ENCODE measurements at places on chromosomes 6 and 20.

GRCh38 chr6:107862383-107862782 is 38.3 kb upstream of the SCML4 start:
- DNase-seq, result no peak

DNA sequence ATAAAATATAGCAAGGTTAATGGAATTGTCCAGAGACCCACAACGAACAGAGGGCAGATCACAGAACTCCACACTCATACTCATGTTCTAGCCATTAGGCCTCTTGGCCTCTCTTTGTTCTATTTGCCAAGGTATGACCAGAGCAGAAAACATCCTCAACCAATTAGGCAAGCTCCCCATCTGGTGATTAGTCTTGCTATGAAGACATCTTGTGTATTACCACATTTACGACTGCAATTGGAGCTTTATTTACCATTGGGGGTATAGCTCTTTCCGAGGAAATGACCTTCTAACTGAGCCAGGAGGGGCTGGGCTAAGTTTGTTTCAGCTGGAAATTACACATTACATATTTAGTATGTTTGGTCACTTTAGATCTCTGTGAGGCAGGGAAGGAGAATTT is 593.9 kb downstream of the CD109 start:
- no peak for DNase-seq

DNA sequence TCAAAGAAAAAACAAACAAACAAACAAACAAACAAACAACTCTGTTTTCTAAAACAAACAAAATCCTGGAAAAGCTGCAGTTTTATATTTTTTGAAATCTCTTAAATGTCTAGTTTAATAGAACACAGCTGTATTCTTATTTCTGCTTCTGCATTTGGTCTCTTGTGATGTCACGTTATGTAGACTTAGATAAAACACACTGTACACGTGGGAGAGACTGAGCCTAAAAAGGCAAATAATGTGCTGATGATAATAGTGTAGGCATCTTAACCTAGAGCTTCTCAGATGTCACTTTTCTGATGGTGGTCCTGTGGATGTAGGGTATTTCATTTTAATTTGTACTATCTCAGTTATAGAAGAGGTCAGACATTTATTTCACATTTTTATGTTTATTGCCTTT is 261.7 kb downstream of the UTRN start:
- no peak for DNase-seq

DNA sequence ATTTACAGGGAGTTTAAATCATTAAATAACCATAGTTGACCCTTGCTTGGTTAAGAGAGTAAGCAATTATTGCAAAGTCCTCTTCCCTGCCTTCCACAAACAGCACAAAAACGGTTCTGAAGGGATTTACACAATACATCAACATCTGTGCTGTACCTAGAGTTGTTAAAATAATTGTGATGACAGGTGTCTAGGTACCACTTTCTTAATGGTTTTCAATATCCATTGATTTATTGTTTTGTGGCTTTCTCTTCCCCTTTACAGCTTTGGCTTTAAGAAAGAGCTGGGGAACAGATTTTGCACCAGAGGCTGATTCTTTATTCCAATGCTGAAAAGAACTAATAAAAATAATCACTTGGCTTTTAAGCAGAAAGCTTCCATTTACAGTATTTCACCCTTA is 598 bp upstream of the SOX4 start:
- DNase-seq, result no peak

- no peak for DNase-seq
Measured at GRCh38 chr20:7924692-7925091, 15.6 kb downstream of the HAO1 start.

DNA sequence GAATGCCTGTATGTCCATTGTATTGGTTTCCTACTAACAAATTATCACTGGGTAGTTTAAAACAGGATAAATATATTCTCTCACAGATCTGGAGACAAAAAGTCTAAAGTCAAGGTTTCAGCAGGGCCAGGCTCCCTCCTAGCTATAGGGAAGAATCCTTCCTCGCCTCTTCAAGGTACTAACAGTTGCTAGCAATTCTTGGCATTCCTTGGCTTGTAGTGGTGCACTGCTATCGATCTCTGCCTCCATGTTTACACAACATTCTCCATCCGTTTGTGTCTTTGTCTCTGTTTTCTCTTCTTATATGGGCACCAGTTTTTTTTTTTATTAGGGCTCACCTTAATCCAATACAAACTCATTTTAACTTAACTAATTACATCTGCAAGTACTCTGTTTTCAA is 48.9 kb downstream of the OR2B6 start:
- DNase-seq, result no peak

DNA sequence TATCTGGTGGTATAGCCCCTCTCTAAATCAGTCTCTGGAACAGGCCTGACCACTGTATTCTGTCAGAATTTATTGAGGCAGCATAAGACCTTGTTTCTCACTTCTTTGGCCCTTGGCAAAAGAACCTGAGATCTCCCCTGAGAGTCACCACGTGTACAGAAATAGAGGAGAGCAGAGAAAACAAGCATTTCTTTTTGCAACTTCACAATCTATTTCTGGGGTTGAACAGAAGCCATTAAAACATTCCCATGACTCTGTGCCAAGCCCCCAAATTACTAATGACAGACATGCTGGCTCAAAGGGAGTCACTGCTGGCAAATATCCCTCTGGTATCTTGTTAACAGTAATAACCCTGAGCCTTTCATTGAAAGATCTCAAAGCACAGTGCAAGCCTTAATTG is 395.3 kb downstream of the MAFB start:
- DNase-seq, result no peak

DNA sequence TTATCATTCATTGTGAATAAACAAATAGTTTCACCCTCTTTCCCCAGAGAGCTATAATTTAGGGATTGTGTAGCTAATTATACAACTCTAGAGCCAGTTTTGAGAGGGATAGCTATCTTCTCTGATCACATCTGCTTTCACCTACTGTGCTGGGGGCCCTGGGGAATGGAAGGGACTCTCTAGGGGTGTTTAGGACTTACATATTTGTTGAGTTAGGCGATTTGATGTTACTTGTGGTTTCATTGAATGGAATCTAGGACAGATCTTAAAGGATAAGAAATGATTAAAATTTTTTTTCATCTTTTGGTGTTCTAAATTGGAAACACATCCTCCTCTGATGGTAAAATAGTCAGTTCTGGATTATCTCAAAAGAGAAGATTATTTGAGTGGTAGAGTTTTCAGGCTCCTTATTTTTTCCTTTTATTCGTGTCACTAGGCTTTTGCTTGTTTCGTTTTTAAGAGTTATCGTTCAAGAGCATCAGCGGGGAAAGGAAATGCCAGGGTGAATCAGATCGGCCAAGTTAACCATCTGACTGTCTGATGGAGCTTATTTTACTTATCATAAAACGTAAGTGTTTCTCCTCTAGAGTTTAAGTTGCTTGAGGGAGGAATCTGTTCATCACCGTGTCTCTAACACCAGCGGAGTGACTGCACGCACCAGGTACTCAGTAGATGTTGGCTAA is 236.7 kb downstream of the FARS2 start:
- no peak for DNase-seq

DNA sequence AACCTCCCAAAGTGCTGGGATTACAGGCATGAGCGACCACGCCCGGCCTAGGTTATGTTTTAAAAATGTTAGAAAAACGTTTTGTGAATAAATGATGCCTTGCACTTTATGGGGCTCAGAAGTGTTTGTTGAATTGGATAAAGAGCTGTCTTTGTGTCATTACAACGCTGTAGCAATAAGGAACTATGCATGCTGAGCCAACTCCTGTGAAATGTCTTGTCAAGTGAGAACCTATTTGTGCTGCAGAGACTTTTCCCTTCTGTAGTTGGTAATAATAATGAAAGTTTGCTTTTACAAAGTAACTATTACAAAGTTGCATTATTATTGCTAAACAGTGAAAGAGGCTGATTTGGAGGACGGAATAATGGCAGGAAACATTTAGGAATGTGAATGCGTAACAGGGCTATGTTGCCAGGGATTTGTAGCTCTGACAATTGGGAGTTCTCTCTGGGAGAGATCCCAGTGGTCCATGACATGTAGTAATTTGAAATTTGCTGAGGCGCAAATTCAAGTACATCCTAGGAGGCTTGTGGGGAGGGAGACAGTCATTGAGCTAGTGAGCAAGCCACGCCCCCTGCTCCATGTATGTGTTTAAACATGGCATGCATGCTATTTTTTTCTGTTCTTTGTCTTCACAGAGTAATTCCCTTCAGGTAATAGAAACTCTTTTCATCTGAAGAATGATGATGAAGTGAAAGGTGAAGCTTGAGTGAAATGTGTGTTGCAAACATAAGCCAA is 16.8 kb upstream of the BICRAL start:
- DNase-seq, result no peak

DNA sequence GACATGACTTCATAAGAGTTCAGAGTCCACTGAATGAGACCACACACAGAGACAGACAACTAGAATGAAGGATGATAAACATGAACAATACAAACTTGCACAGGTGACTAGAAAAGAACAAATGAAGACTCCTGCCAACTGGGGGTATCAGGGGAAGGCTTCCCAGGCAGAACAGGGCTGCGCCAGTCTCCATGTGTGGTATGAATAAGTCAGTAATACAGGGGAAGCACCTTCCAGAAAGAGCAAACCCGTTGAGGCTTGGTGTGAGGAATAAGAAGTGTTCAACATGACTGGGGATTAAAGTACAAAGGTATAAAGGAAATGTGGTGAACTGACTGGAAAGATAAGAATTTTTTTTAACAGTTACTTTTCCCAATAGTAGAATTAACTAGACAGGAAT is 3.7 kb upstream of the SLC17A2 start:
- no peak for DNase-seq

GRCh38 chr6:43200541-43200940 is 18.5 kb downstream of the CUL9 start:
- peak; percentile 46 for DNase-seq

DNA sequence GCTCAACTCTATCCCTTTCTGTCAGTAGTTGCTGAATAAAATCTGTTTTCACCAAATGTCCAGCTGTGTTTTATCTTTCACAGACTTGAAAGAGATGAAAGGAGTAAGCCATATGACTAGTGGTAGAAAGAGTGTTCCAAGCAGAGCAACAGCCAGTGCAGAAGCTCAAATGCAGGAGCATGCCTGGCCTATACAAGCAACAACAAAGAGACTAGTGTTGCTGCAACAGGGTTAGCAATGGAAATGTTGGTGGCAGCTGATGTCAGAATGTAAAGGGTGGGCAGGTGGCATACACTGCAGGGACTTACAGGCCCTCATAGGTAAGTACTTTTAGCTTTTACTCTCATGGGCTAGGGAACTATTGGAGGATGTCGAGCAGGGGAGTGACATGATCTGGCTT is 5.2 kb upstream of the HINT3 start:
- no peak for DNase-seq
